ENCODE measurements at places on chromosomes 6 and 20. TPM values are rescaled to one million over a fixed set of nuclear protein-coding genes. Genes with fewer than 3 reads are reported as not detected.

Gene PKIG
- total RNA-seq: 0.36 TPM

GRCh38 chr6:131976545-131977061 lies 25.4 kb upstream of the CCN2 start:
- no peak overlapping the region for H3K27ac ChIP-seq
- H3K4me3 ChIP-seq: no peak overlapping the region
- no peaks in the 10 kb centered on the region for H3K36me3 ChIP-seq
- H3K27me3 ChIP-seq: no peaks in the 10 kb centered on the region
- no peaks in the 10 kb centered on the region for H3K4me1 ChIP-seq

GRCh38 chr20:46704714-46705377 lies 4.6 kb upstream of the SLC2A10 start:
- no peak overlapping the region for H3K4me3 ChIP-seq
- no peak overlapping the region for H3K27ac ChIP-seq
- H3K4me1 ChIP-seq: no peaks in the 10 kb centered on the region

DNA sequence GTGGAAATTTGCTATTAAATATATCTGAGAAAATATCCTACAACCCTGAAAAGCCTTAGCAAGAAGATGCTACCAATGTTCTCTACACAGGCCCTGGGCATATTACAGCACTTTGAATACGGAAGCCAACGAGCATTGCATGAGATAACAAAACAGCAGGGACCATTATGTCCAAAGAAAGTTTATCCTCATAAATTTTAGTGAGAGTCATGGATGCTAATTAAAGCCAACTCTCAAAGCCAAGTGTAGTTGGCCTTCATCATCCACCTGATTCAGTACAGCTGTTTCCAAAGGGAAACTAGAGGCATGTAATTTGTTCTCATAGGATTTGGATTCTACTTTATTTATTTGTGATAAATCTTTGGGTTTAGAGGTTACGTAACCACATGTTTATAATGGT lies 564.8 kb downstream of the RFPL4B start:
- no peaks in the 10 kb centered on the region for H3K4me1 ChIP-seq
- no peaks in the 10 kb centered on the region for H3K27me3 ChIP-seq
- no peaks in the 10 kb centered on the region for H3K36me3 ChIP-seq
- H3K27ac ChIP-seq: no peak overlapping the region

Gene SCRT2
- not detected for total RNA-seq

- no peaks in the 10 kb centered on the region for H3K4me1 ChIP-seq
- no peak overlapping the region for H3K4me3 ChIP-seq
Observed at GRCh38 chr6:39300739-39301138, 13.5 kb downstream of the KCNK17 start.

Gene CHRNA4
- total RNA-seq: not detected

Gene CFB
- 0.64 TPM for total RNA-seq

Gene HLA-DQA2
- total RNA-seq: not detected

- H3K4me1 ChIP-seq: no peaks in the 10 kb centered on the region
- no peaks in the 10 kb centered on the region for H3K27me3 ChIP-seq
- no peak overlapping the region for H3K27ac ChIP-seq
- no peak for DNase-seq
- no peak overlapping the region for H3K4me3 ChIP-seq
- H3K36me3 ChIP-seq: no peaks in the 10 kb centered on the region
Observed at GRCh38 chr6:167720456-167721285, 106.0 kb upstream of the AFDN start.
